Midbrain (tissue), 1 donor: ENCODE measurements at places on chromosomes 12 and 14.

DNA sequence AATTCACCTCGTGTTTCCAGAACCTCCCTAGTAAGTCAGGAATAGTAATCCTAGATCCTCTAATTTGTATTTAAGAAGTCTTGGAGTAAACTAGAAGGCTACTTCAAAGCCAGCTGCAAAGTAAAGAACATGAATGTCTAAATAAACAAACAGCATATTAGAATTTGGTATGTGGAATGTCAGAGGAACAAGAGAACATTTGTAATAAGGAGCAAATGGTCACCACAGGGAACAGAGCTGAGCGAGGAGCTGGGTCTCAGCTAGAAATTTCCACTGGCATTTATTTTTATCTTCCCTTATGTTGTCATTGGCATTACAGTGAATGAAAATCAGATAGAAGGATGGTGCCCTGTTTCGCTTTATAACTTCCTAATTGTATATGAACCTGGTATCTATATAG lies 50.2 kb downstream of the FRMD6 start:
- DNase-seq: no peak

- DNase-seq: no peak
These were observed 1025.7 kb upstream of the TMEM132C start for GRCh38 chr12:127241072-127241817.

GRCh38 chr14:24084440-24084839 lies 9.7 kb upstream of the PCK2 start:
- no peak for DNase-seq

DNA sequence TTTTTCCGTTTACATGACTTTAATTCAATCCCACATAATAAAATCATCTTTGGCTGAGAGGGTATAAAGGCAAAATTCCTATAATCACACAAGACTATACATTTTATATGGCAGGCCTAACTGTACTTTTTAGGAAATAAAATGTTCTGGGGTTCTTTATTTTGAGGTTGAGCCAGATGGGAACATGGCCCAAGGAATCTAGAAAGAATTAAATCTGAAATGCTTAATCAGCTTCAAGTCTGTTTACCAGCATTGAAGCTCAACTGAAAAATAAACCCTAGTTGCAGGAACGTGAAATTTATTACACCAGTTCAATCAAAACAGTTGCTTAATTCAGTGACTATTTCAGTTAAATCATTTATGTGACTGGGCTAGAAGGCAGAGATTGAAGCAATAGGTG lies 191.0 kb upstream of the BTG1 start:
- DNase-seq: no peak

- DNase-seq: no peak
These were observed 20.0 kb downstream of the BEGAIN start for GRCh38 chr14:100567009-100567876.

DNA sequence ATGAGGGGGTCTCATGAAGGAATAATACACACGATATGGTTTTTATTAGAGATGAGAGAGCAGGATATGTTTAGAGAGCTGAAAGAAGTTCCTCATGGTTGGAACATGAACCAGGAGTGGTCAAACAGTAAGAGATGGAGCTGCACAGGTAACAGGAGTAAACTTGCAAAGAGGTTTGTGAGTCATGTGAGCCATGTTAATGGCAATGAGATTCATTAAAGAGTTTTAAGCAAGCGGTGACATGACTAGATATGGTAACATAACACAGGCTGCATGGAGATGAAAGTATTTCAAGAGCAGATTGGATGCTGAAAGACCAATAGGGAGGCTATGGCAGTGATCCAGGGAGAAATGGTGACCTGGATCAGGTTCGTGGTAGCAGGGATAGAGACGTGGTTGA lies 62.6 kb upstream of the SSTR1 start:
- no peak for DNase-seq

DNA sequence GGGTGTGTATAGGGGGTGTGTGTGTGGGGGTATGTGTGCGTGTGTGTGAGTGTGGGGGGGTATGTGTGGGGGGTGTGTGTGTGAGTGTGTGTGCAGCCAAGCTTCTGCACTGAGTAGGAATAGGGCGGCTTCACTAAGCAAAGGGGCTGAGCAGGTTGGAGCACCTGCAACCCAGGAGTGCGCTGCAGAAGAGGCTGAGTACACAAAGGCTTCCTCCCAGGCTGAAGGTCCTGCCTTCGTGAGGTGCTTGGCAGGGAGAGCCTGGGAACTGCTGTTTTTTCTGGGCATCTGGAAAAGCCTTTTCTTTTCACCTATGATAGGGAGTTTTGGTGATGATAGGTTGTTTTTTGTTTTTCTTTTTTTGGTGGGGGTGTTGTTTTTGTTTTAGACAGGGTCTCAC lies 6.0 kb upstream of the NUDT14 start:
- no peak for DNase-seq

- DNase-seq: no peak
These were observed 24.7 kb upstream of the DNAAF2 start for GRCh38 chr14:49659526-49660455.

- no peak for DNase-seq
These were observed 1.9 kb downstream of the SYT1 start for GRCh38 chr12:78866518-78866917.

GRCh38 chr14:95557832-95558231 lies 23.0 kb downstream of the GLRX5 start:
- DNase-seq: no peak

- no peak for DNase-seq
These were observed 62.6 kb downstream of the SLC24A4 start for GRCh38 chr14:92385561-92385960.

GRCh38 chr14:22813145-22813544 lies 2.1 kb downstream of the SLC7A7 start:
- no peak for DNase-seq

GRCh38 chr12:52204095-52204930 lies 12.5 kb upstream of the KRT80 start:
- DNase-seq: no peak

- no peak for DNase-seq
These were observed 489.8 kb upstream of the FLRT2 start for GRCh38 chr14:85040046-85040685.

DNA sequence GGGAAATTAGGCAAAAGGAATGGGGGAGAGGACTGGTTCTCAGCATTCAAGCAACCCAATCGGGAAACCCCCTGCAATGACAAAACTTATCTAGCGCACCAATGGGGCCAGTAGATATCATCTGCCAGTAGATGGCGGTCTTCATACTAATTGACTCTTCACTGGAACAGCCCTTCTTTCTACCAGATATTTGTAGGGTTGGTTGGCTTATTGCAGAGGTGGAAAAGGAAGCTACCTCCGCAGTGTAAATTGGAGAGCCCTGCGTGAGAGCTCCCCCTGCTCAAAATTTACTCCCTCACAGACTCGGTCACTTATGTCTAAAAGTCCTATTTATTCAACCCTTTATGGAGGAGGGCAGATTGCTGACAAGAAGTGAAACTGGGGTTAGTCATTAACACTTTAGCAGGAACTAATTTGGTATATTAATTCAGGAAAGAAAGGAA lies 166.1 kb upstream of the CCND2 start:
- DNase-seq: peak; percentile 21

DNA sequence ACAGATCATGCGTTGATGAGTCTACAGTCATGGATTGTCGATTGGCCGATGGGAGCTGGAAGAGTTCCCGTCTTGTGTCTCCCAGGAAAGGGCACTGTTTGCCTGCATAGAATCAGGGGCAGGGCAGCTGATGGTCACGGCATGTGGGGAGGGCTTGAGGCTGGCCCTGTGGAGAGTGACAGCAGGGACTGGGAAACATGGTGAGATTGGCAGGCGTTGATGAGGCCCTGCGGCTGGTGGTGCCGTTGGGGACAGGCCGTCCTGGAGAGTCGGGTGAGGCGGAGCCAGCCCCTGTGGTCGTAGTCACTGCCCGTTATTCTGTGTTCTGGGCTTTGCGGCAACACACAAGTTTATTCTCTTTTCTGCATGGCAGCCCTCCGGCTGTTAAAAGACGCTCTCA lies 52.9 kb downstream of the TECPR2 start:
- peak; percentile 93 for DNase-seq

GRCh38 chr14:24299255-24300191 lies at the start of the genes DHRS1 and NOP9:
TSS of gene DHRS1 (minus strand) at chr14:24299780. CDS start at chr14:24299106, 674 bp downstream.
TSS of gene NOP9 (plus strand) at chr14:24299850. CDS start at chr14:24299955, 105 bp downstream.
- DNase-seq: peak; percentile 92

GRCh38 chr14:24837280-24838046 lies 203.5 kb upstream of the GZMB start:
- no peak for DNase-seq

- no peak for DNase-seq
These were observed 49.8 kb downstream of the B4GALNT3 start for GRCh38 chr12:509500-509899.

- DNase-seq: no peak
These were observed 142.0 kb downstream of the PLXNC1 start for GRCh38 chr12:94290353-94290752.

GRCh38 chr12:98154850-98155249 lies 360.5 kb upstream of the TMPO start:
- DNase-seq: no peak

DNA sequence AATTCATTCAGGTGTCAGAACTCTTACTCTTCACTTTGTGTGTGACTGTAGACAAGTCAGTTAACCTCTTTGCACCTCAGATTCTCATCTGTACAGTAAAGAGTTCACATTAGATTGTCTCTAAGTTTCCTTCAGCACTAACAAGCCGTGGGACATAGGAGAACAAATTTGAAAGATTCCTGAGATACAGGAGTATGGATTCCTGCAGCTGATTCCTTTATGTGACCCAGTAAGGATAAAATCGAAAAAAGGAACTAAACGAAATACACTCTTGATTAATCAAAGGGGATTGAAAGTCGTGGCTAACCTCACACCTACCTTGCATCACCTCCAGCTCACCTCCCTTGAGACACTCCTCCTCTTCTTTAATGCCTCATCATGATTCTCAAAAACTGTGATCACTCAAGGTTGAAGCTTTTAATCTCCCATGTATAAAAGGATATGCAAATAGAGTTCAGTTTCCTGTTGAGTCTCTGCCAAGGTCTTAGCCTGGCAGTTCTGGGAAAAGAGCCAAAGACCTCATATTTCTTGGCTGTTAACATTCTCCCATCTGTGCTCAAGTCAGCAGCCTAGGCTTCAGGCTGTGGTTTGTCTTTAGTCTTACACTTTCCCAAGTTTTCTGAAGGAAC lies 156.6 kb downstream of the DAD1 start:
- DNase-seq: peak; percentile 88

DNA sequence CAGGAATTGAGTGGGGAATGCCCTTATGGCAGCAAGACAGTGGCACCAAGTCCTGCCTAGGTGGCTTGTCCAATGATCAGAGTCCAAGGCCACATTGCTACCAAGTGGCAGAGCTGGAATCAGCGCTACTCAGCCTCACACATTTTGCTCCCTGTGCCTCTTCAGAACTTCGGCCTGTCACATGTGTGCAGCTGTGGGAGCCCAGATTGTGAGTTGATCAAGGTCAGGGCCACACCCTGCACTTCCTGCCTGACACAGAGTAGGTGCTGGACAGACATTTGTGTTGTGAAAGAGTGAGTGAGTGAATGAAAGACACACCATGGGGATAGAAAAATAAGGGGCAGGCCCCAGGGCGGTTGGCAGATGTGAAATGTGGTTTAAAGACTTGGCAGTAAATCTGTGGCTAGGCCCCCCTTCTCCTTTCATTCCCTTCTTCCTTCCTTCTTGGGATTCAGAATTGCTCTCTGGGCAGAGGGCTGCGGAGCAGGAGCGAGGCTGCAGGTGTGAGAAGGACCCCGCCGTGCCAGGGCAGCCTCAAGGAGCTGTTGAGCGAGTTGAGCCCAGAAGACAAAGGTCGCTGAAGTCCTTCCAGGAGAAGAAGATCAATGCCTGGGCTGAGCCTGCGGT lies 83.5 kb downstream of the SLC25A47 start:
- no peak for DNase-seq

GRCh38 chr14:24233538-24233866 lies 773 bp downstream of the GMPR2 start:
- DNase-seq: no peak

GRCh38 chr12:47838286-47838931 lies 18.7 kb upstream of the HDAC7 start:
- DNase-seq: peak; percentile 63

DNA sequence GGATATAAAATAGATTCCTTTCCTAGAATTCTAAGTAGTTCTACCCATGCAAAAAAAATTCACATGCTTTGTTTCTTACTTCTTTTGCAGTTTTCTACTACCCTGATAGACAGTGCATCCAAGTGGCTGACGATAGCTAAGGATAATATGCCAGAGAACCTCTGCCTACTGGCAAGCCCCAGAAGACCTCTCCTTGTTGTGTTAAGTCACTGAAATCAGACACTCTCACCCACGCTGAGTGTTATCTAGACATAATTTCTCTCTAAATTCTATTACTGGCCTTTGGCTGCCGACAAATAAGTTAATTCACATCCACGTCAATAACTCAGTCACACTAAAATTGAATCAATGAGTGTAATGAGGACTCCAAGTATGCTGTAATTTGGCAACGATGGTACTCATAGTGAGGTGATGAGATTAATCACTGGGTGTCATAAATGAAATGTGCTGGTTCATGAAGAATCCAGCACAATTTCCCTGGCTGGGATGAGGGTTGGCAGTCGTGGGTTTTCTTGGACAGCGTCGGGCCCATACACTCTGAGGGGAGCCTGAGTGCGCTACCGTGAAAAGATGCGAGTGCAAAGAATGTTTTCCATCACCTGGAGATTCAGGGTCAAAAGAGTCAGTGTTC lies 354.8 kb upstream of the TMEM132C start:
- no peak for DNase-seq

DNA sequence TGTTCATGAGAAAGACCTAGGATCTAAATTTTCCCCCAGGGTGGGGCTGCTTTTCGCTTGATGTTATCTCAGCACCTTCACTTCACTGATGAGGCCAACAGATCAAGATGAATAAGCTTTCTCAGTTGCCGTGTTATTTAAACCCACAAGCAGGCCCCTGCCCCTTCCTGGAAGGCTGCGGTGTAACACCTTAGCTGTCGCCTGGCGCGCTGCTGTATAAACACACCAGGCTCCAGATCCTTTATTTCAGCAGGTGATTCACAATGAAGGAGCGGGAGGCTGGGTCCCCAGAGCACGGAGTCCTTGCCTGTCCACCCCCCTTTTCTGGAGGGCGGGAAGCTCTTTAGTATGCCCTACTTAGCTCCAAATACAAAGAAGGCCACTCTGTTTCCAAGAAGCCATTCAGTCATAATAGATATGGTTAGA lies 515.4 kb downstream of the FUT8 start:
- DNase-seq: no peak

GRCh38 chr12:28742791-28743190 lies 406.3 kb upstream of the FAR2 start:
- no peak for DNase-seq

GRCh38 chr14:100281286-100282082 lies 24.8 kb downstream of the SLC25A29 start:
- no peak for DNase-seq

- DNase-seq: no peak
These were observed 208.6 kb downstream of the SLC38A4 start for GRCh38 chr12:46617167-46617566.

GRCh38 chr12:2672863-2673262 lies 121.9 kb upstream of the FKBP4 start:
- DNase-seq: no peak

DNA sequence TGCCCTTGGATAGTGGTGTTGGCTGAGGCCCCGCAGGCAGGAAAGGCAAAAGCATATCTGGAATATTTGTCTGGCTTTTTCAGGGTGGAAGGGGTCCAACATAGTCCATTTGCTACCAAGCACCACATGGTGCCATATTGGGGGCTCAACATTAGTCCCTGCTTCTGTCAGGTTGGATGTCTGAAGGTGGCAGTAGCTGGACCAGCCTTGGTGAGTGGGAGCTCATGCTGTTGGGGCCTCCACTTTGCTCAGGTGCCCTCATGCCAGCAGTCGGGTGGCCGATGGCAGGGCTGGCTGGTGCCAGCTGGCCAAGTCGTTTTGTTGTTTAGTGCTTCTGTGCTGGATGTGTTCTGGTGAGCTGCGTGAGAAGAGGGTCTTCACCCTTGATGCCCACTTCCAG lies 135.3 kb downstream of the PAPOLA start:
- DNase-seq: no peak

GRCh38 chr12:122855928-122856831 lies 20.9 kb downstream of the HIP1R start:
- DNase-seq: no peak
